ENCODE measurements at places on chromosomes 1 and 21. TPM values are rescaled to one million over a fixed set of nuclear protein-coding genes. Genes with fewer than 3 reads are reported as not detected.

CNIH3 gene
- total RNA-seq, result 2.1 TPM

RPAP2 gene
- 20.3 TPM for total RNA-seq

CSRP1 gene
- 115 TPM for total RNA-seq

GJA4 gene
- 2.0 TPM for total RNA-seq

TCEA3 gene
- 25.6 TPM for total RNA-seq

OLFM3 gene
- total RNA-seq, result not detected

PCSK9 gene
- 18.3 TPM for total RNA-seq

PTGS2 gene
- total RNA-seq, result 0.80 TPM

ANKRD65 gene
- total RNA-seq, result 11.9 TPM

GUCA2A gene
- not detected for total RNA-seq

PPIAL4G gene
- not detected for total RNA-seq

SYT6 gene
- not detected for total RNA-seq
